Activated CD4-positive, alpha-beta memory T cell treated with anti-CD3 and anti-CD28 coated beads, Interleukin-2, amount 10 ng/mL, durations not matched to agents 7 days and 5 days (primary cell): ENCODE measurements at places on chromosomes 1 and 21. TPM values are rescaled to one million over a fixed set of nuclear protein-coding genes. Genes with fewer than 3 reads are reported as not detected.
A peak's percentile ranks its signal among the peaks of the same experiment; 100 is the strongest.

DNA sequence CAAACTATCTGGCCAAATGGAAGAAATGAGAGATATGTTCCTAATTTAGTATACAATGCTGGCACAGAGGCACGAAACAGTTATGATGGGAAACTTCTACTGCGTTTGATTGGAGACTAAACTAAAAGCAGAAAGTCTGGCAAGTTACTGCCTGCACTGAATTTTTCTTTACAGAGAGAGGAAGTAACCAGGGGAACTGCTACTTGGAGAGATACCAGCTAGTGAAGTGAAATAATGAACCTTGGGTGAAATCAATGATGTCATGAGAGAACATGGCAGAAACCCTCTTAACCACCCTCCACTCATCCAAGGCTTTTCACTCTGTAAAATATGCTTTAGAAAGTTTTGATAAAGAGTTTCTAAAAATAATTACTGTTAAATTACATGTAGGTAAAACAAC, 29.3 kb downstream of the NIBAN1 start:
- DNase-seq, result no peak

DNA sequence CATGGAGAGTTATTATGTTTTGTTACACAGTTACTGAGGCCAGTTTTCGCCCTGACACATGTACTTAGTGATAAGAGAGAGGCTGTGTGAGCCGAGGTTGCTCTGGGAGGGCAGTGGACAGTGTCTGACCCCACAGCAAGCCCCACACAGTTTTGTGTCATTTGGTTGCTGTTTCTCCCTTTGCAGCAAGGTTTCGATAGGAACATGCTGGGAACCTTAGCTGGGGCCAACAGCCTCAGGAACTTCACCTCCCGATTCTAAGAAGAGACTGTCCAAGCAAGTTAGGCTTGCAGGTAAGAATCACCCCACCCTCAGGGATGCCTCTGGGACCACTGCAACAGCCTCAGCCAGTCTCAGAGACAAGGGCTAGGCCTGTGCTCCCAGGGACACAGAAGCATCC, 45.3 kb downstream of the PKP1 start:
- no peak for DNase-seq

DNA sequence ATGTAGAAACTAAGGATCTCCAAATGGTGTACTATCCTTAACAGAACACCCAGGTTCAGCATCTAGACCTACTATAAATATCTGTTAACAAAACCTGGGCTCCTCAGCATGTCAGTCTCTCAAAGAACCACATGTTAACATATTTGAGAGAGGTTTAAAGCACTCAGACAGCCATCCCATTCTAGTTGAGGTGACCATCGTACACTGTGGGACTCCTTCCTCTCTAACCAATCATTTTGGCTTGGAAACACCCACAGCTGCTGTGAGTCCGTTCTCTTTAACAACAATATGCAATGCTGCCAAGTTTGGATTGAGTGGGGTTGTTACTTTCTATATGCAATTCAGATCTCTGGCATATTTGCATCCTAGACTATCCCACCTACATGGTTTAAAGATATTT, 105.8 kb downstream of the MRPL39 start:
- no peak for DNase-seq

DNA sequence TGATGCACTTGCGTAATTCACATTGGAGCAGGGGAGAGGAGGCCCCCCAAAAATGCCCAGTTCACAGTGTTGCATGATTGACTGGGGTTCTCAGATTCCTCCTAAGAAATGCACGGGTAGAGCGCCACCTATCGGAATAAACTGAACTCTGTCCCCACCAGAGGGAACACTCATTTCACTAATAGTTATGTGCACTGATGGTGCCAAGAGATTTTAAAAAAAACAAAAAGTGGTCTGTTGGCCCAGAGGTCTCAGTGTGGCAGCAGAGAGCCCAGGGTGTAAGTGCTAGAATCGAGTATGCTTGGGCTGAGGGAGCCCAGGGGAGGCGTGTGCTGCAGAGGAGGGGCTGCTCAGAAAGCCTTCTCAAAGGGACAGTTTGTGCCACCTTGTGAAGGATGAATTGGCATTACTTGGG, 6.9 kb downstream of the PINK1 start:
- DNase-seq, result peak; percentile 66

DNA sequence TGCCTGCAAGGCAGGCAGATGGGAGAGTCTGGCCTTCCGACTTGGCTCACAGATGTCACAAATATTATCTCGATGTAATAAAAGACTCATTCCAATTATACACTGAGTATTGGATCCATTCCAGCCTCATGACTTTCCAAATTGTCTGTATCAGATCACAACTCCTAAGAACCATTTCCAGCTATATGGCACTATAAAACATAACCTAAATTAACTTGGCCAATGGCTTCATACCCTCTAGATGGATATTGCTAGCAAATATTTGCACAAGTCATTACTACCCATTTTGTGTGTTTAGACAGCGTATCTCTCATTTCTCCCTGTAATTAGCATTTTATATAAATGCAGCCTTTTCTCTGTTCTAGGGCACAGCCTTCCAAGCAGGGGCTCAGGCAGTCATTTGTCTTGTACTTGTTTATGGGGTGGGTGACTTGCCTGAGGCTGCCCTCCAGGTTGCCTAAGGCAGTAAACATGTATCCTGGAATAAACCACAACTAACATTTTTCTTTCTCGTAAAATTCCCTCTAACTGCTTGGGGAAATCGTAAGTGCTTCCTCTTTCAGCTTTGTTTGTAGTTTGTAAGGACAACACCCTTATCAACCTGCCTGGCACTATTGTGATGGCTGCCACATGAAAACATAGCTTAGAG, 70.6 kb upstream of the KCNJ6 start:
- DNase-seq, result no peak

DNA sequence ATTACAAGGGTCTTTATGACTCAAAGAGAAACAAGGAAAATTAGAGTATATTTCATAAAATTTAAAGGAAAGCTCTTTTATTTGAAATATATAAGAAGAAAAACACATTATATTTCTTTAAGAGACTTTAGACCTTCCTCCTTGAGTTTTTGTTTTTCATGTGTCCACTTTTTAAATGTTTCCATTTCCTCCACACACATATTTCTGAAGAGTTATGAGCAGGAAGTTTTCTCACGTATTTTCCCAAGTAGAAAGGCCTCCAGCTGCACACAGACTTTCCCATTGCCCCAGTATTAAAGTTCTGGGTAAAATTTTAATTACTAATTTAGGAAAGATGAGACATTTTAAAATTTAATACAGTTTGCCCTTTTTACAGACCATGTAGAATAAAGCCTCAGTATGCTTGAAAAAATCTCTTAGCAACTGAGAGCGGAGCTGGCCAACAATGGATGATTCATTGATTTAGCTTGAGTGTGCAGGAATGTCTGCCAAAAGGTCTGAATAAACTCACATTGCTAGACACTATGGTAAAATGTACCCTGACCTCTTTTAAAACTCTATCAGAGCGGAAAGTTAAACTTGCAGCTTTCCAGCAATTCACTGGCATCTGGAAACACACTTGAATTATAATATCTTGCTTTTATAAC, 57.9 kb downstream of the DDAH1 start:
- DNase-seq, result no peak

GRCh38 chr1:54112705-54113368, 40.0 kb downstream of the CDCP2 start:
- DNase-seq, result no peak

DNA sequence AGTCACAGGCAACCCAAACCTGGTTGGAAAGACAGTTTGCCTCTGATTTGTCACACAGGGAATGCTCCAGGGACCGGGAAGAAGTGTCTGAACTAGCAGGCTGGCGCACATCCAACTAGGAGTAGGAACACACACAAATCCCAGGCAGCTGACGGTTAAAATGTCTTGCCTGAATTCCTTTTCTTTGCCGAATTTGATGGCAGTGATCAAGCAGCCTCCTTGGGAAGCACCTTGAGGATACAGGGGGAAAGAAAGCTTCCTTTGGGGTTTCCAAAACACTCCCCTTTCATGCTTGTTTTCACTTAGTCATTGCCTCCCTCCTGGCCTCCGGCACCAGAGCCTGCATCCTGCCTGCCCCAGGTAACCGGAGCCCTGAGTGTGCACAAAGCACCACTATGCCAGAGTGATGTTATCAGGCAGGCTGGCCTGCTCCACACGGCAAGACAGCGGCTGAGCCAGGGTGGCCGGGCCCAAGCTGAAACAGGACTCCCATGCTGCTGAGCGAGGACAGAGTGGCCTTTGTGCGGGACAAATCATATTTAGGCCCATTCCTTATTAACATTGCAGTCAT, 193.8 kb downstream of the LMX1A start:
- no peak for DNase-seq

GRCh38 chr1:52195161-52195560, 53.3 kb downstream of the ZFYVE9 start:
- DNase-seq, result no peak

- DNase-seq, result no peak
Measured at GRCh38 chr1:177849130-177849529, 120.7 kb downstream of the SEC16B start.

GRCh38 chr1:3796215-3797061, at the start of gene LRRC47:
Gene LRRC47 (minus strand): TSS chr1:3796498. CDS start chr1:3796476, 22 bp downstream.
- peak; percentile 95 for DNase-seq

DNA sequence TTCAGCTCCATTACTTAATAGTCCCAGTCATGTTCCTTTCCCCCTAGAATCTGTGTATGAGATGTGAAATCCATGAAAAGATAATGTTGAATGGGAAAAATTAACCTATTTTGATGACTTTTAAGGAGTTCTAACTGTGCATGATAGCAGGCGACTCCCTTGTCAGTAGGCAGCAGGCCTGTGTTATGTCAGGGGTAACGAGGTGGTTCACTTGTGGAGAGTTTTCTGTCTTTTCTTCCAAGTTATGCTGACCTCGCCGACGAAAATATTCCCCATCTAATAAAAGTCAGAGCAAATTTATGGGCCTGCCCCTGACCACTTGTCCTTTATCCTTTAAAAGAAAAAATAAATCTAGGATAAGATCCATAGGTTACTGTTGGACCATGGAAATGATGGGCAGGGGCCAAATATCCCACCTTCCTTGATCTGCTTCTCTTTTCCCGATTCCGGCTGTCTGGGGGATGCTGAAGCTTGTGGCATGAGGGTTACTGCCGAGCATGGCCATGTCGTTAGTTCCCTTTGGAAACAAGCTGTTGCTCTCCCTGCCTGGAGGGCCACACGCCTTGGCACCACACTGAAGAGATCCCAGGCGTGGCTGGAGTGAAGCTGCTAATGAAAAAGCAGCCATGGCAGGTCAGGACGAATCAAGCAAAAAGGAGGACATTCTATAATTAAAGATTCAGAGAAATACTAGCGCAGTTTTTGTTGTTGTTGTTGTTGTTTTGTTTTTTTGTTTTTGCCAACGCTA, 93.8 kb downstream of the ROR1 start:
- no peak for DNase-seq

GRCh38 chr1:239388578-239388977, 2.2 kb downstream of the CHRM3 start:
- no peak for DNase-seq

DNA sequence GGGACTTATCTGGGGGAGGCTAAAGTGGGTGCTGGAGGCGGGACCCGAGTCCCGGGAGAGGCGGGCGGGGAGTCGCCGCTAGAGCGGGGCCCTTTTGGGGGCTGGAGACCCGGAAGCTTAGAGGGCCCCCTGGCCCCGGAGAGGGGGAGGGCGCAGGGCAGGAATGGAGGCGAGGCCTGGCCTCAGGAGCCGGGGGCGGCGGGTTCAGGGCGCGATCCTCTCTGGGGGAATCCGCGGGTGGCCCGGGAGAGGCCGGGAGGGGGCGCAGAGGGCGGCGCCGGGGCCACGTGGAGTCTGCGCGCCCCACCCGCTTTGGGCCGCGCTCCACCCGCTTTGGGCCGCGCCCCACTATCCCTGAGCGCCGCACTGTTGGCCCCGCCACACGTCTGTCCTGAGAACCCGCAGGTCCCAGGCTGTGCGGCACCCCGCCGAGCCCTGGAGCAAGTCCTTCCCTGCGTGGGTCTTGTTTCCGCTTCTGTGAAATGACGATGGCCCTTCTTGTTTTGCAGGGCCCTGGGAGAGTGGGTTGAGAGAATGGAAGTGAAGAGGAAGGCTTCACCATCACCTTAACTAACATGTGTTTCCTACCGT, 84.4 kb downstream of the NKAIN1 start:
- DNase-seq, result peak; percentile 69

- no peak for DNase-seq
Measured at GRCh38 chr1:1788646-1789431, 10.6 kb upstream of the NADK start.

DNA sequence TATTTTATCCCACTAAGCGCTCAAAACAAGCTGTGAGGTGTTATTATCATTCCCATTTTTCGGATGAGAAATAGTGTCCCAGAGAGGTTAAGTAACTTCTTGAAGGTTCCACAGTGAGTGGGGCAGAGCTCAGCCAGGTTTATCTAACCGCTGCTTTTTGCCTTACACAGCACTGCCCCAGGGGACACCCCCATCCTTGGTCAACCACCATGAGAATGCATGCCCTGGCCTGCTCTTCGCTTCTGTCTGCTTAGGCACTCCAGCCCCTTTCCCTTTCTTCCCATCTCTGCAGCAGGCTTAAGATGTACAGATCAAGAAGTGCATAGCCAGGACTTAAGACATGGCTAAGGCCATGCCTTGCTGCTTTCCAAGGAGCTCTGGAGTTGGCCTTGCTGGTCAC, 159.0 kb upstream of the CD34 start:
- DNase-seq, result no peak

DNA sequence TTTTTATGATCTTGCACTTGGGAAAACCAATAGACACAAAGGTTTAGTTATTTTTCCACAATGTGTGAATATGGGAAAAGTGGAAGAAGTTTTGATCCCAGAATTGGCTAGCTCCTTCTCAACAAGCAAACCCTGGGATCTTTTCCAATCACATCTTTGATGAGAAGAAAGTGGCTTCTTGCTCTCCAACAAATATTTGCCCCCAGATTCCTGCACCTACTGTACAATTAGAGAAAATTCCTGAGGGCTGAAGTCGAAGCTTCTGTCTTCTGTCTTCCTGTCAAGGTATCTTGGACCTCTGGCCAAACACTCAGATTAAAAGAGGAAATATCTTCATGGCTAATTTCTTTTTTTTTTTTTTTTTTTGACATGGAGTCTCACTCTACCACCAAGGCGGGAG, 113.1 kb upstream of the SLC45A1 start:
- no peak for DNase-seq

DNA sequence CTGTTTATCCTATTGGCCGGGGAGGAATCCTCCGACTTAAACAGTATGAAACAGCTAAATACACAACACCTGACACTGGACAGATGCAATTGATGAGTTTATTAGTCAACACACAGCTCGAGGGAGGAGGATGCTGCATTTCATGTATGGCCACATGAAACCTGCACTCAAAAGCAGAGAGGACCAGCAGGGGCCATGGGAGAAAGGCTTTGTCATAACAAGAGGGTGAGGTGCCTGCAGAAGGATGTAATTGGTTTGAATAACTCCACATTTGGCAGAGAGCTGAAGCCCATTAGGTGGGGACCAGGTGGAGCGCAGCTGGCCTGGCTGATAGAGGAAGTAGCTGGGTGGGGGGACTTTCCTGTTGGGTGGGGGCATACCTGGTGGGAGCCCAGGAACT, 599.1 kb downstream of the PTPRU start:
- DNase-seq, result peak; percentile 7

Gene PADI4
- not detected for total RNA-seq

Gene CELA2B
- total RNA-seq, result not detected

Gene SLC35E2B
- total RNA-seq, result 54.5 TPM

Gene CD48
- total RNA-seq, result 404 TPM
